ENCODE measurements at places on chromosomes 6 and 20.

- no peak for DNase-seq
Measured at GRCh38 chr6:113068570-113068969, 721.4 kb downstream of the RFPL4B start.

GRCh38 chr6:284486-284885 lies 7.8 kb upstream of the DUSP22 start:
- no peak for DNase-seq

- DNase-seq, result no peak
Measured at GRCh38 chr6:44052419-44053023, 74.7 kb downstream of the MRPL14 start.

GRCh38 chr6:154412106-154412820 lies 55.7 kb upstream of the IPCEF1 start:
- DNase-seq, result no peak

DNA sequence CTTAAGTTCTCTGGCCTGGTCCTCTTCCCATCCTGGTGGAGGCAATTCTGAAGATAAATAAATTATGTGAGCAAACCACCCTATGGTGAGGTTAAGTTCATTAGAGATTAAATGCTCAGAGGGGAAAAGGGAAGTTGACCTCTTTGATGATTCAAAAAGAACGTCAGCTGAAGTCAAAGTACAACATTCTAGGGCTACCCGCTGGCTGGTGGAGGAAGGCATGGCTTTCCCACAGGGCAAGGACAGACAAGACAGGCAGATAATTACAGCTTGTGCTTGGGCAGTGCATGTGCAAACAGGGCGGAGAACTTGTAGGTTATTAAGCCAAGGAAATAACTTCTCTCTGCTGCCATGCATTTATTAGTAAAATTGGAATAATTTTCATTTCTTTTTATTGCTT lies 91.0 kb upstream of the SLC24A3 start:
- DNase-seq, result no peak

- peak; percentile 29 for DNase-seq
Measured at GRCh38 chr6:24719125-24719971, at the start of gene C6orf62. Gene C6orf62, minus strand, starts transcription at chr6:24719154. Its CDS starts 486 bp downstream, at chr6:24718668.

GRCh38 chr6:6643398-6643797 lies 54.9 kb downstream of the LY86 start:
- no peak for DNase-seq

DNA sequence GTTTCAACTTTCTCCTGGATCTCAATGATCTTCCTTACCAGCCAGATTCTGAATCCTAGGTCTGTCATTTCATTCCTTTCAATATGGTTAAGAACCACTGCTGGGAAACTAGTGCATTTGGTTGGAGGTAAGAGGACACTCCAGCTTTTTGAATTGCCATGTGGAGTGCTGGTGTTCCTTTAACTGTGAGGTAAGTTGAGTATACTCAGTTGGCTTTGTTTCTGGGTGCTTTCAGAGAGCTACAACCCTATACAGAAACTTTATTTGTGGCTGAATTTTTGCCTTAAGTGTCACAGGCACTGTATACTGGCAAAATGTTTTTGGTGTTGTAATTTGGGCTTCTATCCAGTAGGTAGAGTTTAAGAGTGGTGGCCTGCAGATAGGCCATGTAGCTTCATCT lies 175.8 kb downstream of the TBC1D32 start:
- DNase-seq, result no peak

- DNase-seq, result no peak
Measured at GRCh38 chr6:79810185-79810705, 137.1 kb downstream of the ELOVL4 start.

GRCh38 chr20:58103517-58103904 lies 124.9 kb downstream of the ANKRD60 start:
- no peak for DNase-seq

GRCh38 chr6:24686946-24687345 lies 20.1 kb downstream of the ACOT13 start:
- DNase-seq, result no peak

DNA sequence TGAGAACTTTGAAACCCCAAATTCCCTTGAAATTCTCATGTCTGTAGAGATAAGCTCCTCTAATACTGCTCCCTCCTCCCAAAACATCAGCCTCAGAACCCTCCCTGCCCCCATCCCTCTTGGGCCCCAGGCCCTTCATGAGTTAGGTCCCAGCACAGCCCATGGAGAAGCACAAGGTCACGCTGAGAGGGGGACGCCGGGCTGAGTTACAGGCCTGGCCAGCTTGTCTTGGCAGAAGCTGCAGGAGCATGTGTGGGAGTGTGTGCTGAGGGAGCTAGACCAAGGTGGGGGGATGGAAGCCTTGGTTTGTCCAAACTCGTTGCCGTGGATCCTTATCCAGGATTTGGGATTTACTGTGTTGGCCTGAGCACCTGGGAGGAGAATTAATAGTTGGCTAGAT lies 8.5 kb upstream of the PTCRA start:
- no peak for DNase-seq

DNA sequence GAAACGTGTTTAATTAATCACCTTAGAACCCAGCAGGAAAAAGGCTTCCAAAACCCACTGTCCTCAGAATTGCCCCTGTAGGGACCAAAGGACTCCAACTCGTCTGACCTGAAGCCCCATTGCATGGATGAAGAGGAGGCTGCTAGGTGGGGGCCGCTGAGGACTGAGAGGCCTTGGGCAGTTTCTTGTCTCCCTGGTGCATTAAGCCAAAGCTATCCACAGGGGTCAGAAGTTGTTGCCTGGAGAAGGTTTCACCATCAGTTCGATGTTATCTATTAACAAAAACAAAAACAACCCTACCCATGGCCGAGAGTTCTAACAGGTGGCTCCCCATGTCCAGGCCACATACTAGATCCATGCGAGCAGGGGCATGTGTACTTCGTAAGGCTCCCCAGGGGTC lies 120.9 kb upstream of the CD93 start:
- no peak for DNase-seq

GRCh38 chr6:101397199-101397598 lies 3.7 kb downstream of the GRIK2 start:
- DNase-seq, result no peak

GRCh38 chr6:76247527-76247926 lies 175.1 kb upstream of the IMPG1 start:
- DNase-seq, result no peak

- no peak for DNase-seq
Measured at GRCh38 chr6:147991961-147992360, 350.7 kb upstream of the SASH1 start.

All from stimulated activated CD8-positive, alpha-beta memory T cell treated with anti-CD3 and anti-CD28 coated beads, Interleukin-7, amount 100 ng/mL, for 4 hours (primary cell).